ENCODE measurements at places on chromosomes 1 and 21. TPM values are rescaled to one million over a fixed set of nuclear protein-coding genes. Genes with fewer than 3 reads are reported as not detected.
A peak's percentile ranks its signal among the peaks of the same experiment; 100 is the strongest.

- DNase-seq, result no peak
Measured at GRCh38 chr21:35737449-35737848, 322.9 kb downstream of the SETD4 start.

DNA sequence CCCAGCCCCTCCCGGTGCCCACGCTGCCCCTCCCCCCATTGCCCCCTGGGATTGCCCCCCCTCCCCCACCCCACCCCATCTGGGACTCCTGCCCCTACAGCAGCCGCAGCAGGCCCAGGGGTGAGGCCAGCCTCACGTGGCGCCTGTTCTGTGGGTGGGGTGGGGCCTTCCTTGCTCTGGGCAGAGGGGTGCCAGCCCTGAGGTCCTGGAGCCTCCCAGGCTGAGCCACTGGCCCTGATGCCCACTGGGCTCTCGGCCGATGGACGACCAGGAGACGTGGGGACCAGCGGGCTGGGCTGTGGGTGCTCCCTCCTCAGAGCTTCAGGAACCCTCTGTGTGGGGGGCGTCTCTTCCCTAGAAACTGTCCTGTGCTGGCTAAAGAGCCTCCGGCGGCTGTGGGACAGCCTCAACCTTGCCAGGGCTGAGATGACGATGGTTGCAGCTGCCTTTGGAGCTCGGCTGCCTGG, 5.8 kb upstream of the C1orf159 start:
- no peak for DNase-seq

DNA sequence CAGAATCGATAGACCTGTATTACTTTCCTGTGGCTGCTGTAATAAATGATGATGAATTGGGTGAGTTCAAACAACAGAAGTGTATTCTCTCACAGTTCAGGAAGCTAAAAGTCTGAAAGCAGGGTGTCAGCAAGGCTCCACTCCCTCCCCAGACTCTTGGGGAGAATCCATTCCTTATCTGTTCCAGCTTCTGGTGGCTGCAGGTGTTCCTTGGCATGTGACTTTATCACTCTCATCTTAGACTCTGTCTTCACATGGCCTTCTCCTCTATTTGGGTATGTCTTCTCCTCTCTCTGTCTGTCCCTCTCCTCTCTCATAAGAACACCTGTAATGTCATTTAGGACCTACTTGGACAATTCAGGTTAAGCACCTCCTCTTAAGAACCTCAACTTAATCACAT, 44.1 kb upstream of the SLC2A1 start:
- no peak for DNase-seq

Gene OR2M3
- total RNA-seq, result not detected

- no peak for DNase-seq
Measured at GRCh38 chr1:115067161-115067859, 22.0 kb downstream of the TSPAN2 start.

Gene GREM2
- total RNA-seq, result 0.49 TPM

- no peak for DNase-seq
Measured at GRCh38 chr1:69569175-69569541, 1.4 kb downstream of the LRRC7 start.

- no peak for DNase-seq
Measured at GRCh38 chr1:5768014-5768413, 224.2 kb downstream of the NPHP4 start.

Gene HPCAL4
- total RNA-seq, result not detected

DNA sequence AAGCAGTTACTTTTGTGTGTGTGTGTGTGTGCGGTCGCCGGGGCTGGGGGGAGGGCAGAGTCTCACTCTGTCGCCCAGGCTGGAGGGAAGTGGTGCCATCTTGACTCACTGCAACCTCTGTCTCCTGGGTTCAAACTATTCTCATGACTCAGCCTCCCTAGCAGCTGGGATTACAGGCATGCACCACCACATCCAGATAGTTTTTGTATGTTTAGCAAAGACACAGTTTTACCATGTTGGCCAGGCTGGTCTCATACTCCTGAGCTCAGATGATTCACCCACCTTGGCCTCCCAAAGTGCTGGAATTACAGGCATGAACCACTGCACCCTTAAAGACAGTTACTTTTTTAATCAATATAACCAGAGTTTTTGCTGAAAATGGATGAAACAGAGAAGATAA, 207.0 kb downstream of the PTPRC start:
- no peak for DNase-seq

GRCh38 chr1:178953538-178954324, 72.0 kb upstream of the FAM20B start:
- no peak for DNase-seq

DNA sequence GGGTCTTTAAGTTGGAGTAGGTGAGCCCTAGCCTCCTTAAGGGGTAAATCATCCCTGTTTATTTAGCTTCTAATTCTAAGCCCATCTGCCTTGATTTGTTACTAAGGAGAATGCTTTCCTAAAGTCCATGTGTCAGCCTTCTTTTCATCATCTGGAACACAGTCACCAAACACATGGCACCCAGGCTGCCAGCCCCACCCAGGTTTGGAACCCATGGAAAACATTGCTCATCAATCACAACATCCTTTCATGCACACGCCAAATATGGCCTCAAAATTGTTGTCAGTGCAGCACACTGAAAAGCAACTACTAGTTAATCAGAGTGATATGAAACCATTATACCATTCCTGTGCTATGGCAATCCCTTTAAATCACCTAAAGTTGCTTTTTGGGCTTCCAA, 386.7 kb upstream of the ESRRG start:
- DNase-seq, result no peak

DNA sequence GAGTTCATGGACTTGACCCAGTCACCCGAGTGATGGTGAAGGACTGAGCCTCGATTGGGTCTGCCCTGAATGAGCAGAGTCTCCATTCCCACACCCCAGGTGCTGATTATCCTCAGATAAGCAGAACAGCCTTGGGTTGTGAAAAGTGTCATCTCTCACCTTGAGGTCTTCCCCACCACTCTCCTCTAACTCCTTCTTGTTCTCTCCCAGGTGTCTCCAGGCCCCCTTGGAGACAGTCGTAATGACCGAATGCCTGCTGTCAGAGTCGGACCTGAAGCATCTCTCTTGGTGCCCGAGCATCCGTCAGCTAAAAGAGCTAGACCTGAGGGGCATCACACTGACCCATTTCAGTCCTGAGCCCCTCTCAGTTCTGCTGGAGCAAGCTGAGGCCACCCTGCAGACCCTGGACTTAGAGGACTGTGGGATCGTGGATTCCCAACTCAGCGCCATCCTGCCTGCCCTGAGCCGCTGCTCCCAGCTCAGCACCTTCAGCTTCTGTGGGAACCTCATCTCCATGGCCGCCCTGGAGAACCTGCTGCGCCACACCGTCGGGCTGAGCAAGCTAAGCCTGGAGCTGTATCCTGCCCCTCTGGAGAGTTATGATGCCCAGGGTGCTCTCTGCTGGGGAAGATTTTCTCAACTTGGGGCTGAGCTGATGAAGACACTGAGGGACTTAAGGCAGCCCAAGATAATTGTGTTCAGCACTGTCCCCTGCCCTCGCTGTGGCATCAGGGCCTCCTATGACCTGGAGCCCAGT, 3.4 kb downstream of the PRAMEF12 start:
- DNase-seq, result peak; percentile 67

GRCh38 chr1:76463849-76464248, 389.3 kb downstream of the ST6GALNAC3 start:
- no peak for DNase-seq

DNA sequence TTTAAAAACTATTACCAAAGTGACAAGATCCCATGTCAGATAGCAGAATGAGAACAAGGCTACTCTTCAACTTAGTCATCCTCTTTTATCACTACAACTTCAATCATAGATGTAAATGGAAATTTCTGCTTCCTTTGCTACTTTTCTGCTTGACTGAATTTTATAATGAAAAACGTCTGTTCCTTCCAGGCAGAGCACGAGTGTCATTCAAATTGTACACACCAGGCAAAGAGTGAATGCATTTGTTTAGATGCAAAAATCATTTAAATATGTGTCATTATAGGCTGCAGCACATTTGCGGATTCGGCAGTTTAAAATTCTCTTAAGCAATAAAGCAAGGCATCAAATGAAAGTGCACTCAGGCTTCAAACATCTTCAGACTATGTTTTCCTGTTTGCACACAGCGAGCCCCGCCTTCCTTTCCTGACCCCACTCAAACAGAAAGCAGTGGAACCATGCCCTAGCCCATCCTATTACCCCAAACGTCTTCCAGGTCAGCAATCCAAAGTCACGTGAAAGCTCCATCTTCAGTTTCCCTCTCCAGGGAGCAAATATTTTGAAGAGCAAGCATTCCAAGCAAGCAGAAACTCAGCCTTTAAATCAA, 99.6 kb downstream of the APP start:
- DNase-seq, result peak; percentile 43

Gene OTUD3
- 4.7 TPM for total RNA-seq
